KG1 (cell line): ENCODE measurements at places on chromosomes 3 and 15.

GRCh38 chr3:60190073-60190472, 1061.2 kb downstream of the FHIT start:
- no peak for DNase-seq

DNA sequence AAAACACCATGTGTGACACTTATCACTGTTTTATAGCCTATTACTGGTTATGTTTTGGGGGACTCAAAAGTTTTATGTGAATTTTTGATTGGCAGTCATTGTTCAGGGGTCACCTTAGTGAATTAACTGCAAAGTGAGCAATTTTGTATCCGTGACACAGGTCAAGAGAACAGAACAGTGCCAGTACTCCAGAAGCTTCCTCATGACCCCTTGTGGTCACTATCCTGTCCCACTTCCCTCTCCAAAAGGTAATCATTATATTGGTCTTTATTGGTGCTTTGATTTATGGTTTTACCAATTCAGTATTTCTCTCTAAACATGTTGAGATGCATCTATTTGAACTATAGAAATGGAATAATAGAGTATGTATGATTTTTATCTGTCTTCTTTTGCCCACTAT, 107.1 kb downstream of the STT3B start:
- no peak for DNase-seq

GRCh38 chr3:178709051-178709450, 172.8 kb downstream of the KCNMB2 start:
- no peak for DNase-seq

GRCh38 chr3:37308247-37308646, 133.9 kb upstream of the LRRFIP2 start:
- no peak for DNase-seq

- no peak for DNase-seq
Measured at GRCh38 chr3:4972652-4973643, 6.3 kb upstream of the BHLHE40 start.

DNA sequence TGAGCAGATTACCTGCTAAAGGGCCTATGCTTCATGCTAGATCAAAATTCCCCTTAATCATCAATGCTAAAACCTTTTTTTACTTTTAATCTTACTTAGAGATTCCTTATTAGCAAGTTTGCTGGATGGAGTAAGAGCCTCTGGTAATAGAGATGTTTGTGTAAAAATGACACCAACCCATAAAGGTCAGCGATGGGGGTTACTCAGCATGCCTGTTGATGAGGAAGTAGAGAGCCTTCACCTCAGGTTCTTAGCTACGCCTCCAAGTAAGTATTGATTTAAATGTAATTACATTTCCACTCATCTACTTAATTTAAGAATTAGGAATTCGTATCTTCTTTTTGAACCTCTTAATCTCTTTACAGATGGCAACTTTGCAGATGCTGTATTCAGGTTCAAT, 38.8 kb downstream of the DNAJC13 start:
- DNase-seq, result no peak

DNA sequence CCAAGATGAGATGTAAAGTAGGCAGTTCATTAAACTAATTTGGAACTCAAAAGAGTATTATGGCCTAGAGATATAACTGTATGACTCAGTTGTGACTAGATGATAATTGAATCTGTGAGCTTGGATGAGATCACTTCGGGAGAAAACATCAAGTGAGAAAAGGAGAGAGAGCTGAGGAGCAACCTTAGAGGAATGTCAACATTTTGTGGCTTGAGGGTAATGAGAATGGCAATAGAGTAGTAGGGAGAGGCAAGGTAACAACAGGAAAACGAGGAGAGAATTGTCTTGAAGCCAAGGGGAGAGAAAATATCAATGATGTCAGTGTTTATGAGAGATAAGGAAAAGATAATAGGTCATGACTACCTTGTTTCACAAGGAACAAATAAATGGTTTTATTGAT, 580.2 kb downstream of the NLGN1 start:
- DNase-seq, result no peak

DNA sequence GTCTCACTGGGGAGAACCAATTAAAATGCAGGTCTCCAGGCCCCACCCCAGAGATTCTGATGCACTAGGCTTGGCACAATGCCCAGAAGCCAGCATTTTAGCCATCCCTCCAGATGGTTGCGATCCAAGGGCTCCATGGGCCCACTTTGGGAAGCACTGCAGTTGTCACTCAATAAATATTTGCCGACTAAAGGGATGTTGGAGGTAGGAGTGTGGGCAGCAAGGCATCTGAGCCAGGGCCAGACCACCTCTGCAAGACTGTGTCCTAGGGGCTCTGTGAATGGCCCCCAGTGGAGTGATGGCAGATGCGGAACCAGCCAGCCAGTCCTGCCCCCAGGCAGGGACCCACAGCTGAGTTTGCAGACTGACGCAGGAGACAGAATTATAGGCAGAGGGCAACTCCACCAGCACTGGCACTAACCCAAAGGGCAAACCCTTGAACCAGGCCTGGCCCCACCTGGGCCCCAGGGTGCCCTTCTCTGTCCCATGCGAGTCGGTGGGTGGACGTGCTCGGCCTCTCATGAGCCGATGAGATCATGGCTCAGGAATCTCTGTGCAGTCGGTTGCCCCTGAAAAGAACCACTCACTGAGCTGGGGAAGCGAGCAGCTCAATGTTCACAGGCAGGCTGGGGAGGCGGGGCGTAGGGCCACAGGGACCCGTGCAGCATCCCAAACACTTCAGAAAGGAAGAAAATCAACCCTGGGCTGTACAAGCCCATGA, 49.7 kb downstream of the SEMA5B start:
- DNase-seq, result no peak

DNA sequence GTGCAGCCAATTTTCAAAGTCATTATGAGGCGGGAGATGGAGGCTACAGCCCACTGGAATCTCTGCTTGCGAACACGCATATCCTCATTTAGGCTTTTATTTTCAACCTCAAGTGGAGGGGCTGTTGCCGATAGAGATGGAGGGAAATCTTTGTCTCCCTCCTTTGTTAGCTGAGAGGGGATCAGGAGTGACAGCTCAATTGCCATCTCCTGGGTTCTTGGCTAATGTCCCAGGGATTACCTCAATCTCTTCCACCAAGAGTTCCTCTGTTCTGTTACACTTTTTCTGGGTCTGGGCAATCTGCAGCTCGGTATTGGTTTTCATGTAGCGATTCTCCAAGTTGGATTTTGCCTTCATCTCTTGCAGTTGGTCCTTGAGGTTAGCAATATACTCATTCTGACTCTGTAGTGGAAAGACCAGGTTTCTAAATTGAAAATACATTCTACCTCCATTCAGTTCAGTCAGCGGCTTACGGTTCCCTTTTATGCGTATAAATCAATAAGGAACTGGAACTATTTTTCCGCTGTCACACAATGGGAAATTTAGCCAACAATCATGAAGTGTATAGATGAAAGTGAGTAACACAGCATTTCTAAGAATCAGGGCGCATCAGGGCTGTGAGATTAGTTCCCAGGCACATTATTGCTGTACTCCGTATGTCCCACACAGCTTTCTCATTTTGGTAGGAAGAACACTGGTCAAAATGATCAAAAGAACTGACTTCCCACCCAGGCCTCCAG, 36.2 kb upstream of the RPL35A start:
- DNase-seq, result no peak

DNA sequence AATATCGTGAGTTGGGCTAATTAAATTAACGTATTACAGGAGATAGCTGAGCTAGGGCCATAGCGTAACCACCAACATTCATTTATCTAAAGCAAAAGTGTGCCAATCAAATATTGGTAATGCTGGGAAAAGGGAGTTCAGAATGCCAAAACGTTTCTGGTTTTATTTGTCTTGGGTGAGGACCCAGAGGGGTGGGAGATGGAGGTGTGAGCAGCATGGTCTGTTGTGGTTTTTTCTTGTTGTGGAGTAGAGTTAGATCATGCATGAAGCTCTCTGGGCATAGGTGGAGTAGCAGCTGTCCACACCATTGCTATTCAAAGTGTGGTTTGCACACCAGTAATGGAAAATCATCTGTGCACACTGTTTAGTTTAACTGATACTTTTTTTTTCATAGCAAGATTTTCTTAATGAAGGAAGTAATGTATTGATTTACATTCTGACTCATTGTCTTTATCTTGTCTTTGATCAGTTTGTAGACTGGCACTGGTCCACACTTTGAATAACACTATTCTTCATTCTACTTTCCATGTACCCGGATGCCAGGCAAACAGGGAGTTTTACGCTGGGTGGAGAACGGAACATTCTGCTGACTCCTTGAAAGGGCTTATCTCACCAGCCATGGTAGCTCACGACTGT, 50.8 kb upstream of the CRTC3 start:
- no peak for DNase-seq

DNA sequence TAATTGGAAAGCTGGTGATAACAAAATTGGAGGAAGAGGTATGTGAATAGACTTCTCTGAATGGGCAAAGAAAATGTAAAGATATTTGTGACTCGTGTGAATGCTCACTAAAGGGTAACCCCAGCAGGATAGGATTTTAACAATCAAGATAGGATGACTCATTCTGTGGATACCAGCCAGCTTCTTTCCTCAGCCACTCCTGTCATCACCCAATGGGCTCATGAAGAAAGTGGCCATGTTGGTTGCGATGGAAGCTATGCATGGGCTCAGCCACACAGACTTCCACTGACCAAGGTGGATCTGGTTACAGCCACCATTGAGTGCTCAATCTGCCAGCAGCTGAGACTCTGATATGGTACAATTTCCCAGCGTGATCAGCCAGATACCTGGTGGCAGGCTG, 40.9 kb downstream of the STRIT1 start:
- DNase-seq, result no peak

- DNase-seq, result no peak
Measured at GRCh38 chr15:74548241-74548640, 7.2 kb downstream of the ARID3B start.

DNA sequence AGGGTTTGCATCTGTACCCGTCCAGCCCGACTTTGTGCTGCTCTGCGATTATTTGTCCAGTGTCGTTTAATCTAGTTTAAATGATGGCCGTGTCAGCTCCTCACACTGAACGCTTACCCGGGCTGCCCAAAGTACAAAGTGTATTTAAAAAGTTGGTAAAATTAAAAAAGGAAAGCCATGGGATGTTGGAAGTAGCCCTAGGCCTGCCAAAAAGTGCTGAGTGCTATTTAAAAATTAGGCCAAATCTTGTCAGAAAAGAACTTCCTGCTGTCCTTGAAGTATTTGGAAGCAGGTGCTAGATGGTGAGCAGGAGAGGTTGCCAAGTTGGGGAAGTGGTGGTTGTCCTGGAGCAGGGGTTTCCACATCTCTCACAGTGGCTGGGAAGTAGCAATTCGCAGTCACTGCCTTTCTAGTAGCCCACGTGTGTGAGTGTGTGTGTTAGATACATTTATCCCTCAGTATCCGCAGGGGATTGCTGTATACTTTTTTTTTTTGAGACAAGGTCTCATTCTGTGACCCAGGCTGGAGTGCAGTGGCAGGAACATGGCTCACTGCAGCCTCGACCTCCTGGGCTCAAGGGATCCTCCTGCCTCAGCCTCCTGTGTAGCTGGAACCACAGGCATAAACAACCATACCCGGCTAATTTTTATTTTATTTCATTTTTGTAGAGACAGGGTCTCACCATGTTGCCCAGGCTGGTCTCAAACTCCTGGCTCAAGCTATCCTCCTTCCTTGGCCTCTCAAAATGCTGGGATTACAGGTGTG, 664 bp downstream of the PPCDC start:
- no peak for DNase-seq

- no peak for DNase-seq
Measured at GRCh38 chr15:74333662-74334061, 33.8 kb downstream of the CYP11A1 start.

DNA sequence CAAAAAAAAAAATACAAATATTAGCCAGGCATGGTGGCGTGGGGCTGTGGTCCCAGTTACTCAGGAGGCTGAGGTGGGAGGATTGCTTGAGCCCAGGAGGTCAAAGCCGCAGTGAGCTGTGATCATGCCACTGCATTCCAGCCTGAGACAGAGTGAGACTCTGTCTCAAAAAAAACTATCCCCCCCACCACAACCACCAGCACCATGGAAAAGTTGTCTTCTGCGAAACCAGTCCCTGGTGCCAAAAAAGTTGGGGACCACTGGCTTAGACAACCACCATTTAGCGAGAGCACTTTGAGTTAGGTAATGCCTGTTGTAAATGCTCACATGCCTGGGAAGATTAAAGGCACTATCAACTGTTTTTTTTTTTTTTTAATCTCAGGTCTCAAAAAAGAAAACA, 15.4 kb downstream of the ARHGAP31 start:
- DNase-seq, result no peak

DNA sequence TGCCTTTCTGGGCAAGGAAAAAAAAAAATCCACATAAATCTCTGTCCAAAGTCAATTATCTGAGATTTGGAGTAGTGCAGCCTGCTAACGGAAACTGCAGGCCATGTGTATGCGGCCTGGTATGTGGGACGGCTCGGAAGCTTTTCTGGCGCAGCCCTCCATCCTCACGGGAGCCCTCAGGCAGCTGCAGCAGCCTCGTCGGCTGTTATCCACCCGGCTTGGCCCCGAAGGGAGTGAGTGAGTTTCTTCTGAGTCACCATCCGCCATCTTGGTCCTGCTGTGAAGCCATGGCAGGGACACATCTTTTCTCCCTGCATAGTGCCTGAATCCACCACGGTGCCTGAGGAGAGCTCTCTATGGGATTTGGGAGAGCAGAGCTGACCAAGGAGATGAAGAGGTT, 62.8 kb downstream of the POLR2M start:
- no peak for DNase-seq

DNA sequence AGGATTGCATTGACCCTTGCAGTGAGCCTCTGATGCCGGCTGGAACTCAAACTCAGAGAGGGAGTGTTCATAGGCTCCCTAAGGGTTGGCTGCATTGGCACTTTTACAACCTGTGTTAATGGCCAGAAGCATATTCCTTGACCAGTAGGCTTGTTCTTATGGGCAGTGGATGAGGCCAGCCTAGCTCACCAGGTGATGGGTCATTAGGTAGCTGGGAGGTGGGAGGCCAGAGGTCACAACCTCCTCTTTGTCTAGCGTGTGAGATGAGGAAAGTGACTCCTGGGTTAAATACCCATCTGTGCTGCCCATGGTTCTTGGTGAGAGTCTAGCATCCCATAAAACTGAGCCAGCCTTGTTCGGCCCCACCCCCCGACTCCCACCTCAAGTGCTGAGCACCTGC, 275.7 kb upstream of the CTNNB1 start:
- DNase-seq, result no peak

- DNase-seq, result no peak
Measured at GRCh38 chr3:13237776-13238490, 164.7 kb upstream of the IQSEC1 start.

GRCh38 chr15:57102858-57103257, 184.4 kb downstream of the TCF12 start:
- no peak for DNase-seq

- DNase-seq, result no peak
Measured at GRCh38 chr3:49610666-49611280, 56.5 kb downstream of the BSN start.
